Spleen (tissue), 13 donors: ENCODE measurements at places on chromosomes 12 and 14.

- H3K27me3 ChIP-seq: no peaks in the 10 kb centered on the region
- DNase-seq: no peak
- no peaks in the 10 kb centered on the region for H3K4me1 ChIP-seq
- H3K27ac ChIP-seq: no peak overlapping the region
- H3K36me3 ChIP-seq: no peaks in the 10 kb centered on the region
- H3K4me3 ChIP-seq: no peak overlapping the region
Observed at GRCh38 chr12:82952946-82953345, 266.2 kb downstream of the TMTC2 start.

- H3K27ac ChIP-seq: peak overlapping the region; percentile 99
- no peak overlapping the region for H3K4me3 ChIP-seq
- H3K27me3 ChIP-seq: no peaks in the 10 kb centered on the region
Observed at GRCh38 chr12:45732936-45733335, 3.4 kb downstream of the ARID2 start.

- H3K4me1 ChIP-seq: no peaks in the 10 kb centered on the region
- H3K27me3 ChIP-seq: no peaks in the 10 kb centered on the region
- no peak overlapping the region for H3K4me3 ChIP-seq
- H3K36me3 ChIP-seq: no peaks in the 10 kb centered on the region
Observed at GRCh38 chr14:79420725-79421124, 790.6 kb downstream of the DIO2 start.

GRCh38 chr12:3863756-3864155, 9.4 kb downstream of the PARP11 start:
- no peaks in the 10 kb centered on the region for H3K36me3 ChIP-seq
- H3K4me1 ChIP-seq: no peaks in the 10 kb centered on the region
- DNase-seq: no peak
- no peaks in the 10 kb centered on the region for H3K27me3 ChIP-seq
- H3K27ac ChIP-seq: no peak overlapping the region

DNA sequence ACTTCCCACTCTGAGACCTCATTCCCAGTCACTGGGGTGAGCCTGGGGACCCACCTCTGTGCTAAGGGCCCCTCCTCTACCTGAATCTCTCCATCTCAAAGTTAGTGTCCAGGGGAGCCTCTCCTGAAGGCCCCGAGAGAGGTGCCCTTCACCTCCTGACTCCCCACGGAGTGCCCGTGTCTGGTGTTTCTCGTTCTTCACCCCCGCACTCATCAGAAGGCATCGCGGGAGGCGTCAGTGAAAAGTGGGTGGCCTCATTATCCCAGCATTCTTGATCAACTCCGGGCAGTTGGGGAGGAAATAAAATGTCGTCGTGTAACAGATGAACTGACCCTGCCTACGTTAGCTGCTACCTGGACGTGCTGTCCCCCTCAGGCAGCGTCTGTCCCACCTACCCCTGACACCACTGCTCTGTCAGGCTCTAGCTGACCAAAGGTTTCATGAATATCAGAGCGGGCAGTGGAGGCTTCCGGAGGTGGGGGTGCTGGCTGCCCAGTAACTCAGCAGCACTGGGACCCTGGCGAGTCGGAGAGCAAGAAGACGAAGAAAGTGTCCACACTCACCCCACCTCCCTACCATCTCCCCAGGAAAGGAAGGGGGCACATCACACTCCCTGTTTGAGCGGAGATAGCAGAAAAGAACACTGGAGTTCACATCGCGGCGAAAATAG, 102.9 kb downstream of the PIWIL1 start:
- H3K27ac ChIP-seq: no peak overlapping the region
- H3K27me3 ChIP-seq: no peaks in the 10 kb centered on the region
- no peaks in the 10 kb centered on the region for H3K4me1 ChIP-seq
- no peaks in the 10 kb centered on the region for H3K36me3 ChIP-seq
- H3K4me3 ChIP-seq: no peak overlapping the region

- H3K4me3 ChIP-seq: no peak overlapping the region
- peaks cover 8% of the 10 kb centered on the region for H3K36me3 ChIP-seq
- DNase-seq: no peak
Observed at GRCh38 chr12:15966426-15966825, 55.3 kb downstream of the DERA start.

DNA sequence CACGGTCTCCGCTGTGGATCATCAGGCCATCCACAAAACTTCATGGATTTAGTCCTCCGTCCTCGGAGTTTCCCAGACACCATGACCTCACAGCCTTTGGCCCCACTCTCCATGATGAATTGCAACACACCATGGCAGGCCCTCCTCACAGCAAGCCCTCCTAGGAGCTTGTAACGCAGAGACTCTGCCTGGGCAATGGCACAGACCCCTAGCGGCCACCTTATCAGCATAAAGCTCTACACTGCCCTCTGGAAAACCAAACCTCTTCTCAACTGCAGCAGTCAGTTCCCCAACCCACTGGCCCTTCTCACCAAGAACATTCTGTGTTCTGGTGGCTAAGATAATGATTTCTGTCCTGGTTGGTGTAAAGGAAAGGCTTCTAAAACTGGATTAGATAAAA, 238.4 kb upstream of the USP15 start:
- no peaks in the 10 kb centered on the region for H3K36me3 ChIP-seq
- no peaks in the 10 kb centered on the region for H3K4me1 ChIP-seq
- DNase-seq: no peak
- no peak overlapping the region for H3K4me3 ChIP-seq

DNA sequence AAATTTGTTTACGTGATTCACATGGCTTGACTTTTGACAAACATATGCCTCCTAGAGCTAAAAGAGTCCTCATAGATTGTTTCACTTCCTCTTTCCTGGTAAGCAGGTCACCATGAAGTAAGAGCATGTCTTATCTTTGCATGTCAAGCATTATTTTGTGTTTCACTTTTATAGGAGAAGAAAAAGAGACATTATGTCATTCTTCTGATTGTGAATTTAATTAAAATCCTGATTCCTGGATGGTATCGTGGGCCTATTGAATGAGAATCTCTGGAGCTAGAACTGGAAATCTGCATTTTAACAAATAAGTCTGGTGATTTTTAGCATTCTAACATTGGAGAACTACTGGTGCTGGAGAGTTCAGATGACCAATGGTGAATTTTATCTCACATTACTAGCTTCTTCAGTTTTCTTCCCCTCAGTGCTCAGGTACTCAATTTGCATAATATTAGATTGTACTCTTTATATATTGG, 218.6 kb upstream of the ATP2B1 start:
- peak overlapping the region; percentile 83 for H3K27ac ChIP-seq
- peaks cover 5% of the 10 kb centered on the region for H3K4me1 ChIP-seq
- DNase-seq: no peak
- peak overlapping the region; percentile 48 for H3K4me3 ChIP-seq

GRCh38 chr14:95522116-95522515, 5.7 kb upstream of the SYNE3 start:
- no peaks in the 10 kb centered on the region for H3K36me3 ChIP-seq
- peak overlapping the region; percentile 83 for H3K27ac ChIP-seq
- peak overlapping the region; percentile 17 for H3K4me3 ChIP-seq
- H3K27me3 ChIP-seq: no peaks in the 10 kb centered on the region
- no peak for DNase-seq
- H3K4me1 ChIP-seq: peaks cover 41% of the 10 kb centered on the region

- no peaks in the 10 kb centered on the region for H3K36me3 ChIP-seq
- no peak overlapping the region for H3K27ac ChIP-seq
- H3K4me3 ChIP-seq: no peak overlapping the region
- H3K4me1 ChIP-seq: no peaks in the 10 kb centered on the region
Observed at GRCh38 chr14:104554608-104555429, 24.7 kb upstream of the C14orf180 start.

DNA sequence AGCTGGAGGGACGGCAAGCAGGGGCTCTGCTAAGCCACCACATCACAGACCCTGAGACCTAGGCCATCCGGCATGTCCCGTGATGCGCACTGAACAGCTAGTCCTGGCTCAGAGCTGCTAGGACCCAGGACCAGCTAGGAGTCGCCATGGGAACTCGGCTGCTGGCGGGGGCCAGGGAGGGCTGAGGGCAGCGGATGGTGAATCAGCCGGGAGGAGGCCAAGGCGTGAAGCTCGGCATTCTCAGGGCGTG, 5.1 kb downstream of the AHNAK2 start:
- peak; percentile 71 for DNase-seq
- no peak overlapping the region for H3K4me3 ChIP-seq
- peaks cover 14% of the 10 kb centered on the region for H3K4me1 ChIP-seq
- H3K27me3 ChIP-seq: peaks cover 53% of the 10 kb centered on the region
- H3K27ac ChIP-seq: no peak overlapping the region

- no peak overlapping the region for H3K27ac ChIP-seq
- no peak for DNase-seq
- no peaks in the 10 kb centered on the region for H3K4me1 ChIP-seq
- H3K36me3 ChIP-seq: no peaks in the 10 kb centered on the region
- no peak overlapping the region for H3K4me3 ChIP-seq
Observed at GRCh38 chr14:22118899-22119477, 445.4 kb upstream of the OR4E1 start.
